ENCODE measurements at places on chromosomes 3 and 15.

DNA sequence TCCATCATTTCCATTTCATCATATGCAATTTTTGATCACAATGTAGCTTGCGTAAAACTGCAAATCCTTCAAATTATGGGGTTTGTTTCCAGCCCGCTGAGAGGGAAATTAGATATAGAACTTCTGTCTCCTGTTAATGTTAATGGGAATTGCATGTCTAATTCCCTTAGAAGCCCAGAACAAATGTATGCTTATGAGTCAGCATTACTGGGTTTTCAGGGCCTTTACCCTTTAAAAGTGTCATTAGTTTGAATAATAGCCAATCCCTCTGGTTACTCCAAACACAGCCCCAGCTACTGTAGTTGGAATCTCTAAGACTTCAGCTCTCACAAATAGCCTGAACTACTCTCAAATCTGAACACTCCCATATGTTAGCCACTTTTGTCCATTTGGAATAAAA lies 439.4 kb downstream of the C3orf38 start:
- peak; percentile 0 for DNase-seq

GRCh38 chr15:92901995-92902394 lies 1.9 kb downstream of the CHD2 start:
- DNase-seq, result no peak

- no peak for DNase-seq
Measured at GRCh38 chr15:76347482-76348055, 11.0 kb downstream of the ISL2 start.

GRCh38 chr15:38843736-38844590 lies 279.3 kb upstream of the RASGRP1 start:
- DNase-seq, result peak; percentile 47

DNA sequence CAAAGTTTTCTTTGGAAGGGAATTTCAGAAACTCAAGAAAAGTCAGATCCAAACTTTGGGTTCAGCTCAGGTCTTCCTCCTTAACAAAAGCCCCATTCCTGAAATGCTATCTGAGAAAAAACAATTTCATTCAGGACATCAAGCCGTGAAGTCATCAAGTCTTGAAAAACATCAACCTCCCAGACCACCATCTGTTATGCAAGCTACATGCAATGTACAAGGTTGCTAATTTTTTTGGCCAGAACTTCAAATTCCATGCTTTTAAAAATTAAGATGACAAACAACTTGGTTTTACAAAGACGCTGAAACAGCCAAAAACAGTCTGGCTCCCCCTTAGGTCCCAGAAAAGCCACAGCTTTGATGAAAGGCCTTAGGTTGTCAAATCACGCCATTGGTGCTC lies 53.9 kb upstream of the WNT5A start:
- no peak for DNase-seq

DNA sequence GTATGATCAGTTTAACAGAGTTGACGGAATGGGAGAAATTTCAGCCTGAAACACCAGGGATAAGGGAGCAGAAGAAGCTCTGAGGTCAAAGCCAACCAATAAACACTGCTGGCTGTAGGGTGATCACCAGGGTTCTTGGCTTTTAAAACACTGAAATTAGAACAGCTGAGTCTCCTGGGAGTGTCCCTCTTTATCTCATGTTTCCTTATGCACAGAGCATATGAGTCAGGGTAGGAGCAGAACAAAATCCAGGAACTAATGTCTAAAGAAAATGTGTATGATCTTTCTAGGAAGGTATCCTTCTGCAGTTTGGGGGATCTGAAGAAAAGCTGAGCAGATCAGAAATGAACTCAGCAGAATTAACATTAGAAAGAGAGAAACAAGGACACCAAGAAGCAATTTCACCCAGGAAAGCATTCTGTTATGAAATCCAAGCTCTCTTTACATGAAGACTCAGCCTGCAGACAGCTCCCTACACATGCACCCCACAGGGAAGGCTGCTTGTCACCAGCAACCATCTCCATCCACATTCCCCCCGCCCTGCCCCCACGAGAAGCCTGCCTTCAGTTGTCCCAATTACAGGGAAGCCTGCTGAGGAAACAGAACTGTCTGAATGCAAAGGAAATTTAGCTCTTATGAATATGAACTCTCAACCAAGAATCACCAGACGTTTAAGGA lies 469.7 kb downstream of the PDCD6IP start:
- DNase-seq, result peak; percentile 13

- DNase-seq, result no peak
Measured at GRCh38 chr3:16668776-16669545, 63.7 kb upstream of the DAZL start.

DNA sequence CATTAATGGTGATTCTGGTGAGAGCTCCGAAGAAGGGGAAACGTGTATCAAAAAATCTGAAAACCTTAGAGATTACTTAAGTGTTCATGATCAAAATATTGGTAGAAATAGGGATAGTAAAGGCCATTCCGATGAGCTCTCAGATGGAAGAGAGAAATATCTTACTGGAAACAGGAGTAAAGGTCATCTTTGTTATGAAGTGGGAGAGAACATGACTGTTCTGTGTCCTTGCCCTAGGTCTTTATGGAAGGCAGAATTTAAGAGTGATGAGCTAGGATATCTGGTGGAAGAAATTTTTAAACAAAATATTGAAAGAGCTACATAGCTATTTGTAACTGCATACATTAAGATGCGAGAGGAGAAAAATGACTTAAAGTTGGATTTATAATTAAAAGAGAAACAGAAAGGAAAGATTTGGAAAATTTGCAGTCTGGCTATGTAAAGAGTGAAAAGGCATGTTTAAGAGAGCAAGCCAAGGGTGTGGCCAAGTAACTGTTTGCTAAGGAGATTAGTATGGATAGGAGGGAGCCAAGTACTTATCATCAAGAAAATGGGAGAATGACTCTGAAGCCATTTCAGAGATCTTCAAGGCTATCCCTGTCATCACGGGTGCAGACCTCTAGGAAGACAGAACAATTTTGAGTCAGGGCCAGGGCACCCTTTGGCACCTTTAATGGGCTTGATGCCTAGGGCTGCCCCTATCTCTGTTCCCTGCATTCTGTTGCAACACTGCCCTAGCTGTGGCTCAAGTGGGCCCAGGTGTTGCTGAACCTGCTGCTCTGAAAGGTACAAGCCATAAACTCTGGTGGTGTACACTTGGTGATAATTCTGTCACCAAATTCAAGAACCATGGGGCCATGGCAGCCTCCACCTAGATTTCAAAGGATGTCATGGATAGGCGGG lies 27.3 kb downstream of the SLMAP start:
- DNase-seq, result no peak

DNA sequence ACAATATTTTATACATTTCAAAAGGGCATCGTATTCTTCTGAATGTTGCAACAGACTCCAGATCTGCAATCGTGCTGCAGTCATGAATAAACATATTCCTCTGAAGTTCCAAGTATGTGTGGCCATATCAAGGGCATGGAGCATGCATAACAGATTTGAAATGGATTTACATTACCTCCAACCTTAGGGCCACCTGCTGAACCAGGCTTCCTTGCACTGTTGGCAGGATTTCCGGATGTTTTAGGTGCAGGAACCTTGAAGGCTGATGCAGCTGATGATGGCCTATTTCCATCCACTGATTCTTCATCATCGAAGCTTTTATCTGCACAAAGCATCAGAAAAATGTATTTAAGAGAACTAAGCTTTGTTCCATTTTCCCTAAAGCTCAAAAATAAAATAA lies 73.5 kb downstream of the CLASP2 start:
- DNase-seq, result no peak

DNA sequence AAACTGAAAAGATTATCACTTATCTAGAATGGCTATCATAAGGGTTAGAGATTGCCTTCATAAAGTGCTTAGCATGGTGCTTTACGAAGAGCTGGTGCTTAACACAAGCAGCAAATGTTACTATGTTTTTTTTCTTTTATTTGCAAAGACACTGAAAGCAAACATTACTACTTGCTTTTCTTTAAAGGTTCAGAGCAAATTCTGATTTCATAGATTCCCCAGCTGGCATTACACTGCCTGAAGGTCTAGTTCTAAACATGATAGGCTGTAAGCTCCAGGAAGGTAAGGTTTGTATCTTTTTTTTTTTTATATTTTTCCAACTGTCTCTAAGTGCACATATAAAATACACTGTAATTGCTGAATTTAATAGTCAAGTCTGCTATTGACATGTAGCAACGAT lies 71.9 kb downstream of the UQCC5 start:
- no peak for DNase-seq

DNA sequence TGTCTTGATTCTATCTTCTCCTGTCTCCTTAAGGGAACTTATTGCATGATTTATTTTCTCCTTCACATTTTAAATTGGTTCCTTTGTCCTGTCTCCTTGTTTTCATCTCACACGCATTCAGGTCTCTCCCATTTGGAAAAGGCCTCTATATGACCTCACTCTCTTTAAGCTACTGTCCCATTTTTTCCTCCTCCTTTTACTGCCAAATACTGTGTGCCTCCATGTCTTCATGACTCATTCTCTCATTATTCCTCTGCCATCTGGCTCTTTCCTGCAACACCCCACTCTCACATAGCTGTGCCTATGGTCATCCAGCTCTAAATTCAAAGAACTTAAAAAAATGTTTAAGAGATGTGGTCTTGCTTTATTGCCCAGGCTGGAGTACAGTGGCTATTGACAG lies 48.0 kb downstream of the TYRO3 start:
- DNase-seq, result peak; percentile 75

DNA sequence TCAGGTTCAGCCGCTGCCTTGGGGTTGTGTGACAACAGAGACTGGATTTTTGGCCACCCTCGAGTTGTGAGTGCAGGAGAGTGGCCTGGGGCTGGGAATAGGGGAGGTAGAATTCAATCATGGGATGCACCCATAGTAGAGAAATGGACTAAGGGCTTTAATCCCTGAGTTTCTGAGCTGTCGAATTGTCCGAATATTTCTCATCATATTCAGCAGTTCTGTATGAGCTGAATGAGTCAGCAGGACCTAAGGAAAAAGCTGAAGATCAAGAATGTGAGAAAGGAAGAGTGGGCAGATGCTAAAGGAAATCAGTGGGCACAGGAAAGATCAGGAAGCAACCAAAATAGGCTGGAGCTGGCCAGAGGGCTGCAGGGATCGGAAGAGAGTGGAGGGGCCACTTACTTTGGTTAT lies 44.4 kb upstream of the SACM1L start:
- peak; percentile 84 for DNase-seq

GRCh38 chr15:29854413-29854812 lies 32.1 kb upstream of the TJP1 start:
- DNase-seq, result no peak

DNA sequence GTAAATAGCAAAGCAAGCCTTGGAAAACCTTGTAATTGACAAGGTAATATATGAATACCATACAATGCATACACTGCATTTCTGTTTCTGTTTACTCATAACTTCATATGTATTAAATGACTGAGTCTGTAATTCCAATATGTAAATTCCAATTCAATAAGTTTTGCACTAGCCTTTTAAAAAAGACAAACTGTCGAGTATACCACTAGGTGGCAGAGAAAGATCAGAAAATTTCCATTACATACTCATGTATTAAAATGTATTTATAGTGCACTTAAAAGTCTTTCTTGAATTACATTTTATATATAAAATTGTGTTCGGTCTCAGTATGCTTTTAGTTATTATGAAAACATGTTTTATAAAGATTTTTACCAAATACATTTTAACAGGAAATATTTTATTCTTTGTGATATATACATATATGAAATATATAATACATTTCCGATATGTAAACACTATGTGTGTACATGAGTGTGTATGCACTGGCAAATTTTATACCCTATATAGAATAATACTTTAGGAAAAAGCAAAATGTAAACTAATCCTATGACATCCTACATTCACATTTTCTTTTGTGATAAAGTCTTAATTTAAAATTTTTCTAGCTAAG lies 216.8 kb downstream of the VGLL3 start:
- peak; percentile 9 for DNase-seq

DNA sequence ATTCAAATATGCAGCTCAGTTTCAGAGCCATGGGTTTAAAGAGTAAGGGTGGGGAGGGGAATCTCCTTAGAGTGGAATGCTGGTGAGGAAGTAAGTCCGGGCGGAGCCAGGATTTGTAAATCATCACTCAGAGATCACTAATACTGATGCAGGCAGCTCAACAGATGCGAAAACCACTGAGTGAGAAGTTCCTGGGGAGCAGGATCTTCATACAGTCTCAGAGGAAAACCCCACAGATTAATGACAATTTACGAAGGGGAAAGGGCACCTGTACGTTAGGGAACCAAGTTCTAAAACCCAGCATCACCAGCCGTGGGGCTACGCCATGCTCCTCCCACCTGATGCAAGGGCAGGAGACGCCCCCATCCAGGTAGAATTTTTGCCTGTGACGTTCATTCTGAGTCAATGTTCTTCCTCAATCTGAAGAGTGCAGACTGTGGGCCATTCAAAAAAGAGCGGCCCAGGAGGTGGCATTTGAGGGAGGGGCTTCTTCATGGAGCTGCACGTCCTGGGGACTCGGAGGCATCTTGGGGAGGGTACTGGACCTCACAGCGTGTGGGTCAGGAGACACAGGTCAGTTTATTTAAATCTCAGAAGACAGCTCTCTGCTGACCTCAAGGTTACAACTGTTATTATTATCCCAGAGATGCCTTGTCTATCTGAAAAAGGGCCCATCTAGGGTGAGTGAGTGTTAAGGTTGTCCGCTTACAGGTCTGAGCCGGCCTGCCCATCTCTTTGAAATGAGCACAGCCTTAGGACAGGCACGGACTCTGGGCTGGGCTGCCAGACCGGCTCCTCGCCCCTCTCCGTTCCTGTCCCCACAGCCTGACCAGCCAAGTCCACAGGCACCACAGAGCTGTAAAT lies 228.0 kb downstream of the XXYLT1 start:
- DNase-seq, result no peak

DNA sequence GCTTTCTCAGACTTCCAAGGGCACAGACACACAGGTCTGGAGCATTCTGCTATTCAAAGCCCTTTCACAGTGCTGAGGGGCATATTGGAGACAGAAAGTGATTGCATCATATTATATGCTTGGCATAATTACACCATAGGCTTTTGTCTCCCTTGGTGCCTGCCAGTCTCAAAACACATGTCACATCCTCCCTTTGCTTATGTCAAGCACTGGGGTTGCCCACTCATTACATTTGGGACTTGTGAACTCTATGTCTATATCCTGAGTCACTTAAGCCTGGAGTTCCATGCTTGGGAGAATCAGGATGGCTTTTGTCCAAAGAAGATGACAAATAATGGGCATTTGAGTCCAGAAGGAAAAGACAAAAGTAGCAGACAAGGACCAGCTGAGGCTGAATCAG lies 12.3 kb upstream of the PDZRN3 start:
- DNase-seq, result no peak

GRCh38 chr15:89912674-89913396 lies at the start of gene ARPIN:
Gene ARPIN, minus strand, starts transcription at chr15:89912952. Its CDS starts 117 bp downstream, at chr15:89912835.
- DNase-seq, result peak; percentile 72

DNA sequence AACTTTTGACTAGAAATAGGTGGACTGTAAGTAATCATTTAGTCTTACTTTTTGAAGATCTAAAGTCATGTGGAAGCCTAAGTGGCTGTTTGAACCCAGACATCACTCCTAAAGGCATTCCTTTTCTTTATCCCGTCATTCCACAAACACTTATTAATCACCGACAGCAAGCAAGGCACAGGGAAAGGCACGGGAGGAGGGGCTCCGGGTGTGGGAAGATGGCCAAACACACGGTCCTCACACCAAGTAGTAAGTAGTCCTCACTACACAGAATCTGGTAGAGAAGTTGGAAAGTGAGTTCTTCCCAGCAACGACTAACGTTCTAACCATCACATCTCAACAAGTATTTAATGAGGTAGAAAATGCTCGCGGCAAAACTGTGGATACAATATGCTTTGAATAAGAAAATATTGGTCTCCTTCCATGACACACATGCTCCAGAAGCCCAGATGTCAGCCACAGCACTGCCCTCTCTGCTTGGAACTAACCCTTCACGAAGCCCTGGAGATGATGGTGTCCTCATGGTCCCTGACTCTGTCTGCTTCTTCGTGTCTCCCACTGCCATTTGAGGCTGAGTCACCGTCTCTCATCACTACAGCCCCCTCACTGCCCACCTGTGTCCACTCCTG lies 202.2 kb downstream of the OPA1 start:
- no peak for DNase-seq

Measured in hepatic stellate cell (primary cell).